ENCODE measurements at places on chromosomes 11 and 22.

DNA sequence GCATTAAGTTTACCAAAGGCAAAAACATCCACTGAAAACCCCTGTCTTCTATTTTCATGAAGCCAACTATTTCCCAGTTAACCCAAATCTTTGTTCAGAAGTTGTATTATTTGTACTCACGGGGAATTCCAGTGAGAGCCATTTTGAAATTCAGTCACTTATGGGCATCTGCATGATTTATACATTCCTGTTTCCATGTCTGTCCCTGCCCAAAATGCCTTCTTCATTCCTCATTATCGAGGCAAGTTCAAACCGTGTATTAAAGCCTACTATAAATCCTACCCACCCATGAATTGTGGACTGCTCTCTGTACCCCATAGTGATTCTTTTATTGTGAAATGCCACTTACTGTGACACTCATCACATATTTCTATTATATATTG lies 772.7 kb downstream of the DLG2 start:
- DNase-seq = no peak

GRCh38 chr11:102305352-102306047 lies 11.8 kb upstream of the BIRC3 start:
- DNase-seq = no peak

- DNase-seq = no peak
These were observed 81.6 kb upstream of the SORL1-AS1 start for GRCh38 chr11:121534131-121535093.

GRCh38 chr11:135075740-135076139 lies 663.7 kb upstream of the B3GAT1 start:
- no peak for DNase-seq

GRCh38 chr11:133832991-133833897 lies 12.1 kb downstream of the SPATA19 start:
- DNase-seq = no peak

GRCh38 chr11:45704635-45705034 lies 39.2 kb upstream of the CHST1 start:
- no peak for DNase-seq

DNA sequence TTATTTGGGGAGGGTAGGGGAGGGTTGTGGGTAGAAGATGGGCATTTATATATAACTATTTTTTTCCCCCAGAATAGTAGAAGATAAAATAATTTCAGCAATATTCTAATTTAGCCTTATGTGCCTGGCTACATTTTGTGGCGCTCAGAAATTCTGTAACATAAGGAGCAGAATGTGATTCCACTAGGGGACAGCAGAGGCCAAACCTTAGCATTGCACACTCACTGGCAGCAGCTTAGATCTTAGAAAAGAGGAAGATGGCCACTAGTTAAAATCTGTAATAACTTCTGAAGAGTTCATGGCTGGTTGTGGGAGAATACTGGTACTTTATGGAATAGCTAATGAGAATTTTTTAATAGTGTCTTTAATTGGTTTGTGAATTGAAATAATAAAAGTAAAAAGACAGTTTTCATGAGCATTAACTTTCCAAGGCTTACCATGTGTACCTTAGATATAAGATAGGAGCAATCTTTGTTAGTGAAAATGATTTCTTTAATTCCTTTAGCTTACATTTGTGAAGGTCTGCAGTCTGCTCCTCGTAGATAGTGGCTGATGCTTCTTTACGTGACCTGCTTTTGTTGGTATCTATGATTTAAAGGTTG lies 33.1 kb downstream of the DDX10 start:
- peak; percentile 68 for DNase-seq

- no peak for DNase-seq
These were observed 4.4 kb upstream of the SREBF2 start for GRCh38 chr22:41828516-41828915.

GRCh38 chr11:115677190-115677589 lies 173.0 kb upstream of the CADM1 start:
- DNase-seq = no peak

Data from astrocyte of the cerebellum (primary cell).